CD4-positive, alpha-beta T cell treated with Interleukin-10 for 1 hour (primary cell): ENCODE measurements at places on chromosomes 16 and 17.
A peak's percentile ranks its signal among the peaks of the same experiment; 100 is the strongest.

GRCh38 chr17:61088556-61088955 is 311.1 kb upstream of the TBX2 start:
- DNase-seq: no peak

DNA sequence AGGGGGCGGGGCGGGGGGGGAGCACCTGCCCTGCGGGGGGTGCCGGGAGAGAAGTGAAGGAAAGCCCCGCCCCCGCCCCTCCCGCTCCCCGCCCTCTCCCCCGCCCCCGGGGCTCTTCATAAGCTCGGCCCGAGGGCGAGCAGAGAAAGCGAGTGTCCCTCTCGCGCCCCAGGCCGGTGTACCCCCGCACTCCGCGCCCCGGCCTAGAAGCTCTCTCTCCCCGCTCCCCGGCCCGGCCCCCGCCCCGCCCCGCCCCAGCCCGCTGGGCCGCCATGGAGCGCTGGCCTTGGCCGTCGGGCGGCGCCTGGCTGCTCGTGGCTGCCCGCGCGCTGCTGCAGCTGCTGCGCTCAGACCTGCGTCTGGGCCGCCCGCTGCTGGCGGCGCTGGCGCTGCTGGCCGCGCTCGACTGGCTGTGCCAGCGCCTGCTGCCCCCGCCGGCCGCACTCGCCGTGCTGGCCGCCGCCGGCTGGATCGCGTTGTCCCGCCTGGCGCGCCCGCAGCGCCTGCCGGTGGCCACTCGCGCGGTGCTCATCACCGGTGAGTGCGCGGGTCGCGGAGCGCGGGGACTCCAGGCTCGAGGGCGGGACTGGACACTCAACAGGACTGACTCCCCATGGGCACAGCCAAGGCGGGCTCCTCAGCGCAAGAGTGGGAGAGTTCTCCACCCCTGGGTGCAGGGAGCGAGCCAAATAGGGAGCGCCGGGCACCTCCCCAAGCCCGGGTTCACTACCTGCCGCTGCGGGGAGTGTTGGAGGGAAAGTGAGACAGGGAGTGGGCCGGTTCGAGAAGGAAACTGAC is at the start of gene HSD11B2:
Gene HSD11B2 (plus strand): TSS at position 145 of the 798 bp plus-strand sequence. CDS start 128 bp downstream, at position 273.
- DNase-seq: peak; percentile 25

DNA sequence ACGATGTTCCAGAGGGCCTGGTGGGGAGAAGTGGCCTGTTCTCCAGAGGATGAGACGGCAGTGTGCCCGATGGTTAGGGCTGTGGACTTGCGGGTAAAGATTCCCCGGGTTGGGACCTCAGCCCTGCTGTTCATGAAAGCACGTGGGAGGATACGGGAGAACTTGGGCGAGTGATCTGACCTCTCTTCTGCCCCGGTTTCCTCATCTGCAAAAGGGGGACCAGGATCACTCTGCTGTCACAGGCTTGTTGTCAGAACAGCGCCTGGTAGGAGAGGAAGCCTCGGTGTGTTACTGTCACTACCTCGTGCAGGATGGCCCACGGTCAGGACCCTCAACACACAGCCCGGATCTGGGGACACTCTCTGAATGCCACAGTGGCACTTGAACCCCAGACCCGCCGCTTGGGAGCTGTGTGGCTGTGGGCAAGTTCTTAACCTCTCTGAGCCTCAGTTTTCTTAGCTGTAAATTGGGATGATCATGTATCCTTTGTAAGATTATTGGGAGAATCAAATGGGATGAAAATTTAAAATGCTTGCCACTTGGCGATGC is 85.6 kb upstream of the CDC42EP4 start:
- DNase-seq: no peak

DNA sequence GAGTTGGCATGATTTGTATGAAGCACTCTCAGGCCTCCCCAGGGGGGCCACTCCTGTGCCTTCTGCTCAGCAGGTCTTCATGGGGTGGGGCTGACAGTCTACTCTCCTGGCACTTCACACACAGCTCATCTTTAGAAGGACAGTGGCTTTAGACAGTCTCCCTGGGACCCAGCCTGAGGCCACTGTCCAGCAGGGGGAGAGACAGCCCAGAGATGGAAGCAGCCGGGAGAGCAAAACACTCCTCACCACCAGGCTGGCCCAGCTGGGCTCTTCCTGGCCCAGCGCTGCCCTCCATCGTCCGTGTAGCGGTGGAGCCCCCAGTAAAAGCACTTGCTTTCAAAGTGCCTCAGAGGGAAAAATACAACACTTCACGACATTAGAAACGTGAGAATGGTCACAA is 62.0 kb upstream of the CRHR1 start:
- DNase-seq: no peak

GRCh38 chr16:31386157-31386984 is 6.8 kb upstream of the ITGAD start:
- peak; percentile 36 for DNase-seq

- no peak for DNase-seq
Observed at GRCh38 chr17:45425125-45425983, 7.3 kb downstream of the ARHGAP27 start.

DNA sequence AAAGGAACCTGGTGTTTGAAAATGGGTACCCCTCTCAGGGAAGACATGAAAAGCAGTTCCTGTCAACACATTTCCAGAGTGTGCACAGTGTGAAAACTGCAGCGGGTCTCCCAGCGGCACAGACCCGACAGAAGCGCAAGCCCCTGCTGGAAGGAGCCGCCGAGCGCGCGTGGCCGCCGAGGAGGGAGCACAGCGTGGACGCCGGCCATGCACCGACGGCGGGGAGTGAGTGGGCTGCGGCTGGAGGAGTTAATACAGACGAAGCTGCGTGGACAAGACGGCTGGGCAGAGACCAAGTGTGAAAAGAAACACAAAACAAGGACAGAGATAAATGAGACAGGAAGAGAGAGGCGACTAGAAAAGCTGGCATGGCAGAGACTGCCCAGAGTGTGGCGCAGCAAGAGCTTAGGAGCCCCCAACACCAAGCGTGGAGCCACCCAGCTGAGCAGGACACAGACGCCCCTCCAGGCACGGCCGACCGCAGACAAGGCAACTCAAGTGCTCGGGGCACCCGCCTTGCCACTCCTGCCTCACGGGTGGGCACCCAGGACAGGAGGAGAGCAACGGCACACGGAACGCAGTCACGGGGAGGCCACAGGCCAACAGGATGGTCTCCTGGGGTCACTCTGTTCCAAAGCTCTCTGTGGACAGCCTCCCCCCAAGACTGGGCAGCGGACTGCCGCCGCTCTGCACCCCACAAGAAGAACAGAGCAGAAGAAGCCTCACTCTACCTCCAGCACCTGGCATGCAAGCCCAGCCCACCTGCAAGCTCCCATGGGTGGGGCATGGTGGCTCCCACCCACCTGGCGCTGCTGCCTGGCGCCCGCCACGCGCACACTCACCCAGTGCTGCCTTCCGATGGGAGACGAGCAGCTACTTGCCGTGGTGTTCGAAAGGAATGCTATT is 16.5 kb downstream of the SLC16A3 start:
- no peak for DNase-seq

DNA sequence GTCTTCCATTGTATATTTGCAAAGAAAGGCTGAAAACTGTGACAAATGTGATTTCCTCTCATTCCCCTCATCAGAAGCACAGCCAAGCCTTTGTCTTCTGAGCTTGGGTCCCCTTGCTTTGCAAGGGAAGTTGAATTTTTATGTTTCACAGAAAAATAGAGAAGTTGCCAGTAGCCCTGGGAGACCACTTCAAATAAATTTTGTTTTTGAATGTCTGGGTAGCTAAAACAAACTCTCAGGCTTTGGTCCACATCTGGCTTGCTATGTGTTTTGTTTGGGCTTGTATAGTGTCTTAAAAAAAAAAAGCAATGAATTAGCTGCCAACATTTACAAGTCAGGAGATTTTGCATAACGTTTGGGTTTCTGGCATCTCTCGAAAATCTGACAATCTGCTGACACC is 24.1 kb downstream of the PIK3R6 start:
- DNase-seq: no peak

GRCh38 chr17:4189280-4189679 is 46.3 kb downstream of the CYB5D2 start:
- DNase-seq: no peak

DNA sequence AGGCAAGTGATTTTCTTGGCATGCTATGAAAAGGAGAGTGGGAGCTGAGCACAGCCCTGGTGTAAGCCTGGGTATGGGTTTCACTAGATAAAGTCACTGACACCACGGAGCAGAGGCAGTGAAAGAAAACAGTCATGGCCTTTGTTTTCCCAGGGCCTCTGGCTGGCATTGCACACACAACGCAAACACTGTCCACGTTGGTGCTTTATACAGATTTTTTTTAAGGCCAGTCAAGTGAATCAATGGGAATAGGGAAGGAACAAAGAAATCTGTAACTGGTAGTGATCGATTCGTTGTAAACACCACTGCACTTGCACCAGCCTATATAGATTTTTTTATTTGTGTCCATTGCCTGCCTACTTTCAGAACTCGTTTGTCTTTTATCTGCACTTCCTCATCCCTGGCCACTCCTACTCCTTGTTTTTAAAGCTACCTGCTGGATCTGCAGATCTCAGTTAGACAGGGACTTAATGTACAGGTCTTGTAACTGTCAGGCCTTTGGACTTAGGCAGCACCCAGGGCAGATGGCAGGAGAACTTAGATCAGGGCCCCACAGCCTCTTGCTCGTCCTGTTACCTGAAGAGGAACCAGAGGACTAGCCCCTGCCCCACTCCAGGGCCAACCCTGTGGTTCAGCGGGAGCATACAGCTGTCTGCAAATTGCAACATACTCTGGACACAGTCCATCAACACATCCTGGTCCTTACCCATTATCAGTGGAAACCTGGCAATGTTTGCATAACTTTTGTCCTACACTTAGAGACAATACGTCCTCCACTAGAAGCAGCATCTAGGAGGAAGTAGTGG is 10.6 kb upstream of the TMIGD1 start:
- no peak for DNase-seq

- DNase-seq: no peak
Observed at GRCh38 chr17:17831208-17832031, 5.4 kb downstream of the SREBF1 start.

GRCh38 chr17:81048827-81049371 is 13.9 kb downstream of the BAIAP2 start:
- DNase-seq: no peak

DNA sequence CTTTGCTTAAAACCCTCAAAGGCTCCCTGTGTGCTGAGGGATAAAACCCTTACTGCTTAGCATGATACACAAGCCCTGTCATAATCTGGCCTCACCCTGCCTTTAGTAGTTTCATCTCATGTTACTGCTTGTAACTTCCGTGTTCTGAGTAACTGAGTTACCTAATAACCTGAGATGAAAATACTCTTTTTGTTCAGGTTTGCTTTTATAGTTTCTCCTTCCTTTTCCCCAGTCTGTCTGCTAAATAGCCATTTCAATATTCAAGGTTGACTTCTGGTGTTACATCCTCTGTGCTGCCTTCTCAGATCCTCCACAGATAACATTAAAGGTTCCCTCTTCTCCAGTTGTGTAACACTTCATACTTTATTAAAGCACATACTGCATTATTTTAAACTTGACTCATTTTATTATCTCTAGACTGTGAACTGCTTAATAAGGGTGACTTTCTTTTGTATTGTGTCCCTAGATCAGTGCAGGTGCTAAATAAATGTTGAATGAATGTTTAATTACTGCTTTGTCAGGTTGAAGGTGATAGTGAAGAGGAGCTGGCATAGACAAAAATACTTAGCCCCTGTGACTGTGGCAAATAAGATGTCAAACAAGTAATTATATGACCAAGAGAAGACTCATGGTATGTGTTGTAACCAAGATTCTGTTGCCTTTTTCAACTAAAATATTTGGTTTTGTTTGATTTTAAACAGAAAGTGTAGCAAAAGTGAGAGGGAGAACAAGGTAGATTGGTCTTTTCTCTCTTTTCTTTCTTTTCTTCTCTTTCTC is 47.8 kb downstream of the NFAT5 start:
- no peak for DNase-seq

- DNase-seq: no peak
Observed at GRCh38 chr17:63686138-63686685, 13.7 kb downstream of the LIMD2 start.

- DNase-seq: peak; percentile 89
Observed at GRCh38 chr16:28935924-28936783, 4.4 kb downstream of the CD19 start.

DNA sequence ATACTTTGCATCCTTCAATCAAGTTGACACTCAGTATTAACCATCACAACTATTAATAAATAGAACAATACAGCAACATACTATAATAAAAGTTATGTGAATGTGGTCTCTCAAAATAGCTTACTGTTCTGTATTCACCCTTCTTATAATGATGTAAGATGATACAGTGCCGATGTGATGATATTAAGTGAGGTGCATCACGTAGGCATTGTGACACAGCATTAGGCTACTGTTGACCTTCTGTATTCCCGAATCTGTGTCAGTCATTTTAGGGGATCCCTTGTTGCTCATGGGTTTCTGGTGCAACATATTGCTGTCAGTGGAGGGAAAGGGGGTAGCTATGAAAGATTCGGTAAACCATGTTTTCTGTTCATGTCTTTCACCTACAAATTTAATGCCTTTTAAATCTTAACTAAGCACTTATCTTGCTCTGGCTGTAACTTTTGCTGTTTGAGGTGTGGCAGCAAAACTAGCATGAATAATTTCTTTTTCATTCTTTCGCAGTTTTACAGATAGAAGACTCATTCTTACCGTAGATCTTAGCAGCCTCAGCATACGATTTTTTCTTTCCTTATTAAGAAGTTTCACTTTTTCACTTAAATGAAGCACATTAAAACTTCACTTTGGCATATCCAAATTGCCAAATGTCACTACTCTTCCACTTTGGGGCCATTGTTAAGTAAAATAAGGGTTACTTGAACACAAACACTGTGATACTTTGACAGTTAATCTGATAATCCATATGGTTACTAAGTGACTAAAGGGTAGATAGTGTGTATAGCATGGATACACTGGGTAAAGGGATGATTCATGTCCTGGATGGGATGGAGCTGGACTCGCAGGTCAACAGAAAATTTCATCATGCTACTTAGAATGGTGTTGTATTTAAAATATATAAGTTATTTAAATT is 29.6 kb downstream of the NFAT5 start:
- no peak for DNase-seq

- DNase-seq: peak; percentile 38
Observed at GRCh38 chr16:57544124-57544653, 1.7 kb downstream of the ADGRG5 start.

- DNase-seq: peak; percentile 67
Observed at GRCh38 chr16:87635541-87636049, 33.3 kb downstream of the JPH3 start.

DNA sequence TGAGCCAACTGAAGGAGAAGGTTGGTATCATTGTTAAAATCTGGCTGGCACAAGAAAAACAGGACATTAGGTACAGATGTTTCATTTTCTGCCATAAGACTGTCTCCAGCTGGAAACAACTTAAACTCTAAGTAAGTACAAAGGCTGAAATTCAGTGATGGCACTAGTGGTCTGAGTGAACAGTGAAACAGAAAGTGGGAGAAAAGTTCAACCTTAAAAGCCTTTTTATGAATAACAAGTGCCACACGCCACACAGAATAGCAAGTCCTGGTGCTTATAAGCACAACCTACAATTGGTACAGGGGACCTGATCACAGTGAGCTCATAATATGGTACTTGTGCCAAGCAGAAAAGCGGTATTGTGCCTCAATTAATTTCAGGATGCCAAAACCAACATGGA is 56.7 kb downstream of the CEP112 start:
- DNase-seq: no peak

GRCh38 chr16:3508736-3509135 is 7.9 kb downstream of the CLUAP1 start:
- DNase-seq: no peak

- no peak for DNase-seq
Observed at GRCh38 chr17:37025238-37025637, 76.5 kb downstream of the AATF start.

- DNase-seq: no peak
Observed at GRCh38 chr16:87593710-87594258, 8.5 kb upstream of the JPH3 start.
